M059J (cell line): ENCODE measurements at places on chromosomes 2 and 18.
A peak's percentile ranks its signal among the peaks of the same experiment; 100 is the strongest.

- peak; percentile 47 for DNase-seq
Measured at GRCh38 chr2:219726916-219727315, 99.5 kb downstream of the SLC4A3 start.

DNA sequence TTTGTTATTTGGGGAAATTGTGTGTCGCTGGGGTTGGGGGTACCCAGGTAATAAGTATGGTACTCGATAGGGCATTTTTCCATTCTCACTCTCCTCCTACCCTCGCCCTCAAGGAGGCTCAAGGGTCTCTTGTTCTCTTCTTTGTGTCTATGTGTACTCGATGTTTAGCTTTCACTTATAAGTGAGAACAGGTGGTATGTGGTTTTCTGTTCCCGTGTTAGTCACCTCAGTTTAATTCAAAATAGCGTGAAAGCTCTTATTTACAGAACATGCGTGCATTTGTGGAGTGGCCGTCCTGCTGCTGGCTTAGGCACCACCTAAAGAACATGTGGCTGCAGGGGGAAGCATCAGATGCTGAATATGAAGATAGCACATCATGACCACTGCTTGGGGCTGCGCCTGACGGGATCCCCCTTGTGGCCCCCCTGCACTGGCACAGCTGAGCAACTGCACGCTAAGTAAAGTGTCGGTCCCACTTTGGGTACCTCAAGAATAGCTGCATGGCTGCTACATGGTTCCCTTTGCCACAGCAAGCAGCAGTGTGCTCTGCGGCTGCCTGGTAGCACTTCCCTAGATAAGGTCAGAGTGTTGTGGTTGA, 569.0 kb downstream of the DCDC2C start:
- DNase-seq: no peak

- DNase-seq: no peak
Measured at GRCh38 chr18:10297086-10297485, 157.3 kb upstream of the APCDD1 start.

DNA sequence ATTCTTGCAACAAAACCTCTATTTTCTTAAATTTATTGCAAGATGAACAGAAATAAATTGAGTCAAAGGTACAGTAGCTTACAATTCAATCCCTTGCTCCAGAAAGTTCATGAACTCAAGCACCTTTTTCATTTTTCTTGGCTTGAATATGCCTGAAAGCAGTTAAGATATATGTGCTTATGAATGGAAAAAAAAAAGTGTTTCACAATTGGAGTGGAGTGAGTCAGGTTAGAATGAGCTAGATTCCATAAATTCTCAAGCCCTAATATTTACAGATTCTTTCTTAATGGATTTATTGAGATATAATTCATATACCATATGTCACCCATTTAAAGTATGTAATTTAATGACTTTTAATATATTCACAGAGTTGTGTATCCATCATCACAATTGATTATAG, 39.6 kb upstream of the NEMP2 start:
- no peak for DNase-seq

DNA sequence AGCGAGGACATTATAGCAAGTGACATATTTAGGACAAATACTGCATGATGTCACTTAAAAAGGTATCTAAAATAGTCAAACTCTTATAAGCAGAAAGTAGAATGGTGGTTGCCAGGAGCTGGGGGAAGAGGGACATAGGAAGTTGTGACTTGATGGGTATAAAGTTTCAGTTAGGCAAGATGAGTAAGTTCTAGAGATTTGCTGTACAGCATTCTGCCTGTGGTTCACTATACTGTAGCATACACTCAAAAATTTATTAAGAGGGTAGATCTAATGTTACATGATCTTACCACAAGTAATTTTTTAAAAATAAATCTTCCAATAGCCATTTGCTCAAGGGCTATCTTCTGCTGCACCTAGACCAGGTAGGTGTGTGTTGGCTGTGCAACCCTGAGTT, 78.1 kb upstream of the NPAS2 start:
- peak; percentile 42 for DNase-seq

- peak; percentile 88 for DNase-seq
Measured at GRCh38 chr2:200454927-200455801, 54.7 kb downstream of the KCTD18 start.

DNA sequence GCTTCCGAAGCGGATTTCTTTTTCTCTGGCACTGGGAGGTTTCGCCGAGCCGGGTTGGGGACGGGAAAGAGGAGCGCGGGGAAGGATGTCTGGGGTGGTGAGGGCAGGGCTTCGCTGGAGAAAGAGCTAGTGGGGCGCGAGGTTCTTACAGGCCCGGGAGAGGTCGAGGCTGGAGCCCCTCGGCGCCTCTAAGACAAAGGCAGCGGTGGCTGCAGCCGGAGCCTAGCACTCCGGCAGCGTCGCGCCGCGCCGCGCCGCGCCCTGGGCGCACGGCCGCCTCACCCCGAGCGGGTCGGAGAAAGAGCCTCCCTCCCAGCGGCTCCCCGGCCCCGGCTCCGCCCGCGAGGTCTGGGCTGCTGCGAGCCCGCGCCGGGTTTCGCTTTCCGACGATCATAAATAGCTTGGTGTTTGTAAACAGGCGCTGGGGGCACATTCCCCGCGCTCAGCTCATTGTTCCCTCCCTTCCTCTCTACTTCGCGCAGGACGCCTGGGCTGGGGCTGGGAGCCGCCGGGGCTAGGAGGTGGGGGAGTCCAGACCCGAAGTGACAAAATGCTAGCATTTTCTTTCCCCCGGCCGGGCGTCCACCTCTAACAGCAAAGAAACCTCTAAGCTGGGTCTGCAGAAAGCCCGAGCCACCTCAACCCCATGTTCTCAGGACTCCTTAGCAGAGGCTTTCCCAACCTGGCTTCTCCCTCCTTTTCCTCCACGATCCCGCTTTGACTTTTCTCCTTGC, 813 bp upstream of the MEIS1 start:
- DNase-seq: peak; percentile 76

GRCh38 chr2:190835303-190835930, 45.2 kb upstream of the GLS start:
- DNase-seq: peak; percentile 87

- no peak for DNase-seq
Measured at GRCh38 chr2:23664066-23664788, 262.7 kb downstream of the ATAD2B start.

GRCh38 chr2:241158546-241158900, 8.3 kb downstream of the PPP1R7 start:
- DNase-seq: no peak

- no peak for DNase-seq
Measured at GRCh38 chr18:4134700-4135099, 320.4 kb downstream of the DLGAP1 start.
